ENCODE measurements at places on chromosomes 5 and 9. TPM values are rescaled to one million over a fixed set of nuclear protein-coding genes. Genes with fewer than 3 reads are reported as not detected.

- no peak overlapping the region for H3K27ac ChIP-seq
- DNase-seq: no peak
- no peaks in the 10 kb centered on the region for H3K27me3 ChIP-seq
- no peaks in the 10 kb centered on the region for H3K36me3 ChIP-seq
- H3K4me1 ChIP-seq: no peaks in the 10 kb centered on the region
Observed at GRCh38 chr5:31291323-31291854, 97.9 kb downstream of the CDH6 start.

- no peak overlapping the region for H3K4me3 ChIP-seq
- no peaks in the 10 kb centered on the region for H3K4me1 ChIP-seq
- H3K27ac ChIP-seq: no peak overlapping the region
- DNase-seq: no peak
- no peaks in the 10 kb centered on the region for H3K27me3 ChIP-seq
Observed at GRCh38 chr9:116286297-116286696, 132.7 kb downstream of the PAPPA start.

DNA sequence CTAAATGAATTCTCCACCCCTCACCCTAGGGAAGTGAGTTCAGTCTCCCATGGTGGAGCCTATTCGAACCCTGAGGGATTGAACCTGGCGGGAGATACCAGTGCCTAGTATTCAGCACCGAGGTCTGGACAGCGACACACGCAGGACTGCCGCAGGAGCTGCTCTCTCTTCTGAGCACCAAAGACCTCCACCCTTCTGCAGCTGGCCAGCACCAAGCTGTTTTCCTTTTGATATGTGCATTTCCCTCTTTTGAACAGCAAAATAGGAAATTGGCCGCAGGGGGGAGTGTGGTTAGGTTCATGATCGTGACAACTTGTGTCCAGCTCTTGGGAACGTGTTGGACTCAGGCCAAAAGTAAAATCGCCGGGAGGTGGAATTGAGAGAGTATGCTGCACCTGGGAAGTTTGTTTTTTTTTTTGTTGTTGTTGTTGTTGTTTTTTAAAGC, 1.2 kb upstream of the PCSK1 start:
- H3K4me1 ChIP-seq: peaks cover 14% of the 10 kb centered on the region
- H3K36me3 ChIP-seq: no peaks in the 10 kb centered on the region
- peaks cover 57% of the 10 kb centered on the region for H3K27me3 ChIP-seq

TEK gene
- 65.6 TPM for total RNA-seq
